Type B pancreatic cell (in vitro differentiated cells): ENCODE measurements at places on chromosomes 4 and X.

DNA sequence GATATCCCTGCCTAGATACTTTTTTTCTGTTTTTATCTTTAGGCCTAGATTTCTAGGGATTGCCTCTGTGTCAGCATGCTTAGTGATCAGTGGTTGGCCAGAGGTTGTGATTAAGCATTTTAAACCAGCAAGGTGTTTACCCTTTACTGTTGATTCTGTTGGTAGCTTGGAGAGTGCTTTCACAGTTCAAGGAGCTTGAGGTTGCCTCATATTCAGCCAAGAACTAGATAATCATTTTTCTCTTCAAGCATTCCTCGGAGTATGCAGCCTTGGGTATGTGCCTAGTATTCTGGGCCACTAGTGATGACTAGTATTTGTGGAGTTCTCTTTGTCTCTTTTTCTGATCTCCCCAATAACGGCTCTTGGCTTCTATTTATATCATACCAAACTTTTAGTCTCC is 20.4 kb downstream of the APOOL start:
- DNase-seq = no peak

DNA sequence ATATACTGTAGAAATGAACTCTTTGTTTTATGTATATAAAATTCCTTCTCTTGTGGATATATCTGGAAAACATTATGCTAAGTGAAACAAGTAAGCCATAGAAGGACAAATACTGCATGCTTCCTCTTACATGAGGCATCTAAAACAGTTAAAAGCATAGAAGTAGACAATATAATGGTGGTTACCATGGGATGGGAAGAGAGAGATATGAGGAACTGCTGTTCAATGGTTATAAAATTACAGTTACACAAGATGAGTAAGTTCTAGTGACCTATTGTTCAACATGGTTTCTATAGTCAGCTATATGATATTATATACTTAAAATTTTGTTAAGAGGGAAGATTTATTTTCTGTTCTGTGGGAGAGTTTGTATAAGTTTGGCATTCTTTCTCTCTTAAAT is 43.4 kb downstream of the HTRA3 start:
- no peak for DNase-seq

DNA sequence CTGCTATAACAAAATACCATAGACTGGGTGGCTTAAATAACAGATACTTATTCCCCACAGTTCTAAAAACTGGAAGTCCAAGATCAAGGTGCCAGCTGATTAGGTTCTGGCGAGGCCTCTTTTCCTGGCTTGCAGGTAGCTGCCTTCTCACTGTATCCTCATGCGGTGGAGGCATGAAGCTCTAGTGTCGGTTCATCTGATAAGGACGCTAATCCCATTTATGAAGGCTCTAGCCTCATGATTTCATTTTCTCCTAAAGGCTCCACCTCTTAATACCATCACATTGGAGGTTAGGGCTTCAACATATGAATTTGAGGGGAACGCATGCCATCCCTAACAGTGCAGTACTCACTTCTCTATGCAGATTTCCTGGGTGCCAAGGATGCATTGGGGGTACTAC is 57.9 kb upstream of the STIM2 start:
- DNase-seq = no peak

- no peak for DNase-seq
Measured at GRCh38 chr4:102780476-102781144, 19.8 kb upstream of the MANBA start.

DNA sequence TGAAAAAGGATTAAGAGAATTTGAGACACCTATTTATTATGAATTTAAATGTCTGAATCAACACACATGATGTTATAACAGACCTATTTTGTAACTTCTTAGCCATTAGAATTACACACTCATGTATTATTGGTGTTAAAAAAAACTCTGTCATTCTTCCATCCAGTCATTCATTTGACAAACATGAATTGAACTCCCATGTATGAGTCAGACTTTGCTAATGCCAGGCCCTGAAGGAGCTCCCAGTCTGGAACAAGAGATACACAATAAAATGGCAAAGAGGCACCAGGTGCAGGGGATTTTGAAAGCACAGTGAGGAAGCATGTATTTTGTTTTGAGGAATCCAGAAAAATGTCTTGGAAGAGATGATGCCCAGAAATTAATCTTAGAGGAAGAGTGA is 87.7 kb upstream of the EFHC2 start:
- DNase-seq = no peak

GRCh38 chrX:108323751-108324150 is 114.5 kb downstream of the COL4A6 start:
- DNase-seq = no peak

- peak; percentile 24 for DNase-seq
Measured at GRCh38 chrX:132984058-132984650, 25.7 kb upstream of the HS6ST2 start.

DNA sequence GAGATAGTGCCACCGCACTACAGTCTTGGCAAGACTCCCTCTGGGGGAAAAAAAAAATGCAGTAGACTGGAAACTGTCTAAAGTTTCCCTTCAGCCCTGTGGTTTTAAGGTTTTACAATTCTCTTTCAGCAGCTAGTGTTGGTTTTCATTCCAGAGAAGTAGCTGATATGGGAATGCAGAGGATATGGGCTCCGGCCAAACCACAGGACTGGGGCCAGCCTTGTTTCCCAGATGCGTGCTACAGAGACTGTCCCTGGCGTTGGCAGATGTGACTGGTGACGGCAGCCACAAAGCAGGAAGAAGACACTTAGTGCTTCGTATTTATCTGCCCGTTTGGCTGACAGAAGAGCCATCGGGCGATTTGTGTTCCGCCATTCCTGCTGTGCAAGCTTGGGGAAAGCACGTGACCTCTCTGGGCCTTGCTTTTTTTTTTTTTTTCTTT is 43.2 kb downstream of the ZBTB49 start:
- DNase-seq = no peak

GRCh38 chr4:146481246-146481645 is 40.5 kb downstream of the SLC10A7 start:
- DNase-seq = no peak

- DNase-seq = no peak
Measured at GRCh38 chrX:49947781-49948180, 25.4 kb downstream of the CLCN5 start.

- no peak for DNase-seq
Measured at GRCh38 chr4:8548731-8549351, 31.4 kb upstream of the GPR78 start.

- no peak for DNase-seq
Measured at GRCh38 chr4:183540410-183541009, 35.7 kb downstream of the ING2 start.

DNA sequence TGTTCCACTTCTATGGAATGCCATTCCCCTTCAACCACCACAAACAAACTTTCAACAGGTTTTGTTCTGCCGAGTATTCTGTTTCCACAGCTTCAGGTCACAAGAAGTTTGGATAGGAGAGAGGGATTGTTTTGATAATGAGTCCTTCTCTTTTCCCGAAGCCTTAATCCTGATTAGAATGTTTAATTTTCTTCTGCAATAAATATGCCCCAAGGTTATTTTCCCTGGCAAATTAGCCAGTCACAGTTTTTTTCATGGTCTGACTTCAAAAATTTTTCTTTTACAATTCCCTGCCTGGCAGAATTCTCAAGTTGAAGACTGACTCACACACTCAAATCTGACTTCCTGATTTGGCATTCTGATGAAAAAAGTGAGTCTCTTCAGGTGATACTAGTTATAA is 33.1 kb upstream of the EDNRA start:
- DNase-seq = no peak

DNA sequence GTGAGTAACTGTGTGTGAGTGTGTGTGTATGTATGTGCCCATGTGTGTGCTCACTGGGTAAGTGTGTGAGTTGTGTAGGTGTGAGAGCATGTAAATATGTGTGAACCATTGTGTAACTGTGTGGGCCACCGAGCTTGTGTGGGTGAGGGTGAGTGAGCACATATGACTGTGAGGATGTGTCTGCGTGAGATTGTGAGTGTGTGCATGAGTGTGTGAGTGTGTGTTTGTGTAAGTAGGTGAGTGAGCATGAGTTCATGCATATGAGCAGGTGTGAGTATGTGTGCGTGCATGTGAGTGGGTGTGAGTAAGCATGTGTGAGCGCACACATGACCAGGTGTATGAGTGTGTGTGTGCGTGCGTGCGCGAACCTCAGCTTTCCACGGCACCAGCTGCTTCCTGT is 1.4 kb upstream of the ATP2B3 start:
- no peak for DNase-seq

DNA sequence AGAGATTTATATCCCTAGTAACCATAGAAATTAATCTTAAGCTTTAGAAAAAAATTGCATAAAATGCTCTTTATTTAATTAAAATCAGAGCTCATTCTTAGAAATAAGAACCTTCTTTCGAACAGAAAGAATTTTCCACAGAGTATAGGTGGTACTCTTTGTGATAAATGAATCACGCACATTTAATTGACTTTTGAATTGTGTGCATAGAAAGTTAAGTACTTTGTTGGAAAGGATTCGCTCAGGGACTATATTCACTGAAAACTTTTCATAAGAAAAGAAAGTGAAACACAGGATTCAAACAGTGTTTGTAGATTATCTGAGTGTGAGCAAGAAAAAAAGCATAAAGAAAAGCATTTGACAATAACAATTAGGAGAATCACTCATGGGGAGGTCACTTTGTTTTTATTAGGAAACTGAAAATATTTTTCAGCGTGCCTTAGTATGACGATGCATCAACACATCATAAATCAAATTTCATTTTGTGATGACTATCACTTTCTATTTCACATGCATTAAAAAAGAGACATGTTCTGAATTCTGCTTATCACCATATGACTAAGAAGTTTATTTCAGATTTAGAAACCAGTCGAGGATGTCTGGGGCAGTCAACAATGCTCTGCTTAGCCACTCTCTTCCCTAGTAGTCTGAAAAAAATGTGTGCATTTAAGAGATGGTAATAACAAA is 49.5 kb downstream of the STX18 start:
- DNase-seq = no peak

DNA sequence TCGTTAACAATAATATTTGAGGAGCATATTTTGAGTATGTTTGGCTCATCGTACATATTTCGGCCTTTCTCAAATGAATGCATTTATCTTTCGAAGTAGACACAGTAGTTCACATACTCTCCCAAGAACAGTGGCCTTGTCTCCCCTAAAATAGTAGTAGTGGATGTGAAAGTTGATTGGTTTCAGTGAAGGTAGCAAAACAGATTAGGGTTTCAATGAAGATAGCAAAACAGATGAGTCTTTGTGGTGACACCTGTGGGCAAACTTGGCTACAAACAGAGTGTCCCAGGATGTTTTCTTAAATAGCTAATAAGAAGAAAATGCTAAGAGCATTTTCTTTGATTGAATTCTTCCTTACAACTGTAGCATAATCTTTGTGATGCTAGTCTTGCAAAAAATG is 67.0 kb downstream of the USP9X start:
- no peak for DNase-seq

DNA sequence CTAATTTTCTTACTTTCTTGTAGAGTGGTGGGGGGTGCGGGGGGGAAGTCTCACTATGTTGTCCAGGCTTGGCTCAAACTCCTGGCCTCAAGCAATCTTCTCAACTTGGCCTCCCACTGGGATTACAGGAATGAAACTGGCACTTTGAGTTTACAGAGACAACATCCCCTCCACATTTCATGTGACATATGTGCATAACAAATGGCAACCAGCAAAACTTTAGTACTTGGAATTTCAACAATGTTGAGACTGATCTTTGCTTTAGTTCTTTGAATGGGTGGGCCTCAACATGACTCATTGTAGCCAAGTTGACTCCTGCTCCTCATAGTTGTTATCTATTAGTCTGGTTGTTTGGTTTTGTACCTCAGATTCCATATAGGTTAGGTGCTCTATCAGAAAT is 11.4 kb upstream of the FMR1 start:
- no peak for DNase-seq

DNA sequence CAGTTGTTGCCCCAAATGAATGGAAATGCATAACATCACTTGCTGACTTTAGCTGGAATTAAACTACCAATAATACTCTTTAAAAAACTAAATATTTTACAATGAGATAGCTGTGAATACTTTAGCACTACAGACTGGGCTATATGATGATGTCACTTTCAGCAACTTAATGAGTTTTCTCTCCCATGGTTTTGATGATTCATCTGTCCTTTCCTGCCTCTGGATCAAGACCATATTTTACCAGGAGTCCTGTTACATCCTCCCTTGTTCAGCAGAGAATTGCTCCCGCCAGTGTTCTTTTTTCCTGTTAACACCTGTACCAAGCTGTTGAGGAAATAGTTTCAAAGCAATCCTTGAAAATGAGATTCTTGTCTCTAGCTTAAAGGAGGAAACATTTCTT is 543.0 kb downstream of the SPRY1 start:
- DNase-seq = no peak

DNA sequence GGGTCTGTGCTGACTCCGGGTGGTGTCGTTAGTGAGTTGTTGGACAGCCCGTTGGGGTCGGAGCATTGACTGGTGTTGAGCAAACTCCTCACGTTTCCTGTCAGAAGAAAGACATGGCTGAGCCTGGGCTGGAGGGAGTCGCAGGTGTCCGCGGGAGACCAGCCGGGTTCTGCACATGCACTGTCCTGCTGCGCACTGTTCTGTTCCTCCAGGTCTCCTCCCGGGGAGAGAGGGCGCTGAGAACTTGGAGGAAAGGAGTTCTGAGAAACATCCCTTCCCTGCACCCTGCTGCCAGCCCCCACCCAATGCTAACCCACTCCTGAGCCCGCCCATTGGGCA is 1.1 kb downstream of the ZNF141 start:
- DNase-seq = no peak

DNA sequence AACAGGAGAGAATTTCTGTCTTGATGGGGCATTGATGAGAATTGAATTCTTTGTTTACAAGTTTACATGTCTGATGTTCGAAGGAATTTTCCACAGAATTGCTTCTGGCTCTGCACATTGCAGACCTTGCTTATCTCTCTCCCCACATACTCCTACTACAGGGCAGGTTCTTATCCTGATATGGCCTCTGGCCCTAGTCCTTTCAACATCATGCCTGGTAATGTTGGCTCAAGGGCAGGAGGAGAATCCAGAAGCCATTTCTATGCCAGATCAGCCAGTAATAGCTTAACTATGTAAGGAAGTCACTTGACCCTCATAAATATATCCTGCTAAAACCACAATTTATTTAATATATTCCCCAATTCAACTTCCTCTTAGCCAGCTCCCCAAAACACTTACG is 24.3 kb upstream of the TSPAN5 start:
- DNase-seq = no peak

GRCh38 chr4:87985097-87985886 is 9.8 kb downstream of the SPP1 start:
- no peak for DNase-seq

DNA sequence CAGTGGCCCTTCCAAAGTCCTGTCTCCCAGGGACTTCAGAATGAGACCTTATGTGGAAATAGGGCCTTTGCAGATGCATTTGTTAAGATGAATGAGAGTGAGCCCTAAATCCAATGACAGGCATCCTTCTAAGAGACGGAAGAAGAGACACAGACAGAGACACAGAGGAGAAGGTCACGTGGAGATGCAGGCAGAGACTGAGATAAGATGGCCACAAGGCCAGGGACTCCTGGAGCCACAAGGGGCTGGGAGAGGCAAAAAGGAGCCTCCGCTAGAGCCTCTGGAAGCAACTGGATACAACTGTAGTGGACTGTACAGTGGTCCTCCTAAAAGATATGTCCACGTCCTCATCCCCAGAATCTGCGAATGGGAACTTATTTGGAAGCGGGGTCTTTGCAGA is 19.0 kb upstream of the CD99 start:
- DNase-seq = no peak
